ENCODE measurements at places on chromosomes 1 and 21.

GRCh38 chr1:85707267-85707989 is 805 bp downstream of the ZNHIT6 start:
- no peak overlapping the region for H3K27ac ChIP-seq
- no peak overlapping the region for H3K4me3 ChIP-seq
- H3K36me3 ChIP-seq: peaks cover 24% of the 10 kb centered on the region
- no peak for DNase-seq

- H3K4me3 ChIP-seq: no peak overlapping the region
- DNase-seq: no peak
- H3K27ac ChIP-seq: peak overlapping the region; percentile 15
- peaks cover 30% of the 10 kb centered on the region for H3K4me1 ChIP-seq
- no peaks in the 10 kb centered on the region for H3K27me3 ChIP-seq
Measured at GRCh38 chr1:241773991-241774390, 74.0 kb upstream of the EXO1 start.

DNA sequence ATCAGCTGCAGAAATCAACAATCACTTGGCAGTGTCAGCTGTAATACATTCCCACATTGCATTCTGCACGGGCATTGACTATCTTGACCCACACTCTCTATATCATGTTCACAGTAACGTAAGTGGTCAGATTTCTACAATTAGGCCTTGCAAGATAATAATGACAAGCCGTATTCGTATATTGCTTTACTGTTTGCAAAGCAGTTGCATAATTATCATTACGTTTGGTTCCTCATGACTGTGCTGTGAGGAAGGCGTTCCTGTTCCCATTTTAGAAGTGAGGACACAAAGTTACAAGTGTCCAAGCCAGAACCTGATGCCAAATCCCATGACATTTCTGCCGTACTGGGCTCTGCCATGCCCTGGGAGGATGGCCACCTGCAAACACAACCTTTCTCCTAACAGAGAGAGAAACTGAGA is 53.5 kb upstream of the TARBP1 start:
- H3K4me1 ChIP-seq: peaks cover 85% of the 10 kb centered on the region
- no peaks in the 10 kb centered on the region for H3K36me3 ChIP-seq
- no peaks in the 10 kb centered on the region for H3K27me3 ChIP-seq

DNA sequence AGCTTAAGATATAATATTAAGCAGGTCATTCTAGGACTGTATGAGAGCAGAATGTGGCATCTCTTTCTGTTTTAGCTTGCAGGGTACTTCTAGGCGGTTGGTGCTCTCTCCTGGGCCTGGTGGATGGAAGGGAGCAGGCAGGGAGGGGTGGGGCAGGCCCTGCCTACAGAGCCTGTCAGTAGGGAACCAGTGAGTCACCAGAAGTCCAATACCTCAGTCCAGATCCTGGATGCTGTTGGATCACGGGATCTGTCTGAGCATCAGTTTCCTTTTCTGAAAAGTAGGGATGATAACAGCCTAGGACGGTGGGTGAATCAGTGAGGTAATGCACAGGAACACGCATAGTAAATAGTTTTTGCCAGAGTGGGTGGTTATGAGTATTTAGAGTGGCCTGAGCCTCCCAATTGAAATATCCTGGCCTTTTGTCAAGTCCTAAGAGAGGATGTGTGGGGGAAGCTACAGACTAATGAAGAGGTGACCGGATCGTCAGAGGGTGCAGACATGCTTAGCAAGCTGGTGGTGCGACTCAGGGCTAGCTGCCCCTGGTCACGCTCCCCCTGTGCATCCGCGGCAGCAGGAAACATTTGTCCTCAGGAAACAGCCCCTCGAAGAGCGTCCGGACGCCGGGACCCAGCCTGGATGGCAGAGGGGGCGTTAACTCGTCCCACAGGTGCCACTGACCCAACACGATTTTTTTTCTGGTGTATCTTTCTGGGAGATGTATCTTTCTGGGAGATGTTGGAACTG is 23.9 kb downstream of the NAV1 start:
- peaks cover 9% of the 10 kb centered on the region for H3K4me1 ChIP-seq
- no peaks in the 10 kb centered on the region for H3K27me3 ChIP-seq
- no peaks in the 10 kb centered on the region for H3K36me3 ChIP-seq
- peak overlapping the region; percentile 61 for H3K27ac ChIP-seq
- no peak overlapping the region for H3K4me3 ChIP-seq

GRCh38 chr1:241614144-241614543 is 26.0 kb downstream of the CHML start:
- no peak overlapping the region for H3K4me3 ChIP-seq
- no peak overlapping the region for H3K27ac ChIP-seq
- H3K27me3 ChIP-seq: no peaks in the 10 kb centered on the region
